Glomerular endothelial cell (primary cell): ENCODE measurements at places on chromosomes 5 and 9. TPM values are rescaled to one million over a fixed set of nuclear protein-coding genes. Genes with fewer than 3 reads are reported as not detected.

GRCh38 chr9:89372230-89372816 lies 54.0 kb downstream of the SECISBP2 start:
- no peak for DNase-seq

- DNase-seq: no peak
Observed at GRCh38 chr5:33855396-33855795, 36.4 kb downstream of the ADAMTS12 start.

- no peak for DNase-seq
Observed at GRCh38 chr5:180140571-180140970, 68.4 kb downstream of the RASGEF1C start.

- no peak for DNase-seq
Observed at GRCh38 chr9:133717113-133718031, 20.8 kb downstream of the SARDH start.

- DNase-seq: no peak
Observed at GRCh38 chr5:32058101-32058500, 116.0 kb downstream of the GOLPH3 start.

DNA sequence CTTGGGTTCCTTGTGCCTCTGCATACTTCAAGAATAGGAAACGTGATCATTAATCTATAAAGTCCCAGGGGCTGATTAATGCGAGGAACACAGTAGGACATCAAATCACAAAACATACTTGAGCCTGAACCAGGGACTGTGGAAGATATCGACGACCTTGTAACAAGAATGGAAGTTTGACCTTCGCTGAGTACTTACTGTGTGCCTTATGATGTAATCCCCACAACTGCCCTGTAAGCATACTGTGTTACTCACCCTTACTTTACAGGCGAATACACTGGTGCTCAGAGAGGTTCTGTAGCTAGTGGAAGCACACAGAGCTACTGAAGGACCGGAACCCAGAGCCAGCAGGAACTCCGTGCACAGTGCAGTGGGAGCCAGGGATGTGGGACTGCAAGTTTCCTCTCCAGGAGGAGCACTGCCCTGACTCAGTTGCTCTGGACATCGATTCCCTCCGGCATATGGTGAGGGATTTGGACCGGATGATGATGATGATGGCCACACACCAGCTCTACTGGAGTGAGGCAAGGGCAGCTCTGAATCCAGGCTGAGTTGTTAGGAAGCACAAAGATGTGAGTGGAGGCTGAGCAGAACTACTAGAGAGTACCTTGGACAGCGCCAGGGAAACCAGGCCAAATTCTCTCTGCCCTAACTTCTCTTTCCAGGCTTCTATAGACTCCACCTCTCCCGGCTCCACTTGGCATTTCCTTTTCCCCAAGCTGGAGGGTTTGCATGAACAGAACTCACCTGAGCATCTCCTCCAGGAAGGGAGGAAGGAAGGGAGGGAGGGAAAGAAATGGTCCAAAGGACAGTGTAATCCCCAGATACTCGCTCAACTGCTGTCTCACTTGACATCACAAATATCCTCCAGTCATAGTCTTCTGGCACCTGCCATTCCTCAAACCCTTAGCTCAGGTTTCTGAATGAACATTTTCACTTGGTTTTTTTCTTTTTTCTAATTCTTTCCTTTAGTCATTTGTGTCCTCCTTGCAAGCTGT lies 1.5 kb upstream of the GABBR2 start:
- DNase-seq: no peak

- no peak for DNase-seq
Observed at GRCh38 chr5:36710039-36710438, 103.6 kb downstream of the SLC1A3 start.

- DNase-seq: no peak
Observed at GRCh38 chr5:140110646-140110957, 3.3 kb upstream of the PURA start.

DNA sequence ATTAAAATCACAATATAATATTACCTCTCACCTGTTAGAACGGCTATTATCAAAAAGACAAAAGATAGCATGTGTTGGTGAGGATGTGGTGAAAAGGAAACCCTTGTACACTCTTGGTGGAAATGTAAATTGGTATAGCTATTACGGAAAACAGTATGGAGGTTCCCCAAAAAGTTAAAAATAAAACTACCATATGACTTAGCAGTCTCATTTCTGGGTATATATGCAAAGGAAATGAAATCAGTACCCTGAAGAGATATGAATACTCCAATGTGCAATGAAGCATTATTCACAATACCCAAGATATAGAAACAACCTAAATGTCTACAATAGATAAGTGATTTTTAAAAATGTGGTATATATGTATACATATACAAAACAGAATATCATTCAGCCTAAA lies 199.9 kb downstream of the SNX18 start:
- no peak for DNase-seq

Gene SPATA31A5
- not detected in 2 replicates for total RNA-seq

DNA sequence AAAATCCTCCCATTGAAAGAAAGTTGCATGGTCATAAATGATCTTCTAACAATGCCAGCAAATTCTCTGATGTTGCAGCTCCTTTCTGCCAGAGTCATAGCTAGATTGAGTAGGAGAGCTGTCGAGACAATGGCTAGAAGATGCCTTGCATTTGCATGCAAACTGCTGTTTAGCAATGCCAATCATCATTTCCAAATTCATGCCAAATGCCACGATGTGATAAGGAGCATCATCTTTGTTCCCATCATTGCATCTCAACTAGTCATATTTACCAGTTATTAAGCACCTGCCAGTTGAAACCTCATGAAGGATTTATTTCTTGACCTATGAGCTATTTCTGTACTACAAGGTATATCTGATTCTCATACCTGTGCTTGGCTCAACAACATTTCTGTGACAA lies 246.4 kb upstream of the PIK3R1 start:
- DNase-seq: no peak

Gene CTSL
- total RNA-seq: 139 and 153 TPM in 2 replicates

Gene RNF183
- not detected in 2 replicates for total RNA-seq

Gene PCDHB6
- total RNA-seq: 0.05 and 0.06 TPM in 2 replicates
